ENCODE measurements at places on chromosomes 11 and 22.

- DNase-seq: no peak
Measured at GRCh38 chr11:119873761-119874421, 144.9 kb upstream of the NECTIN1 start.

DNA sequence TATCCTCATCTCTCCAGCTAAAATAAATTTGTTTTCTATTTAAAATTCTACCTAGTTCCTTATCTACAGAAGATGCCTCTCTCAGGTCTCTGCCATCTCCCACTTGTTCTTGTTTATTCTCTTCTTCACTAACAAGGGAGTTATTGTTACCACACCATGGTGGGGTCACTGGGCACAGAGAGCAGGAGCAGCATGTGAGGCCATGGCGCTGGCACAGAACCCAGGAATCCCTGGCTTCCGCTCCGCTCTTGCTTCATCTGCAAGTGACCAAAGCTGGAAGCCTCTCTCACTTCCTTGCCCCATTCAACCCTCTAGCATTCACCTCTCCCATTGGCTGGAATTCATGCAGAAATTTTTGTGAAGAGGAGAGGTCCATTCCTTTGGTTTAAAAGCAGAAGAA is 190.7 kb upstream of the NCAM1 start:
- no peak for DNase-seq

DNA sequence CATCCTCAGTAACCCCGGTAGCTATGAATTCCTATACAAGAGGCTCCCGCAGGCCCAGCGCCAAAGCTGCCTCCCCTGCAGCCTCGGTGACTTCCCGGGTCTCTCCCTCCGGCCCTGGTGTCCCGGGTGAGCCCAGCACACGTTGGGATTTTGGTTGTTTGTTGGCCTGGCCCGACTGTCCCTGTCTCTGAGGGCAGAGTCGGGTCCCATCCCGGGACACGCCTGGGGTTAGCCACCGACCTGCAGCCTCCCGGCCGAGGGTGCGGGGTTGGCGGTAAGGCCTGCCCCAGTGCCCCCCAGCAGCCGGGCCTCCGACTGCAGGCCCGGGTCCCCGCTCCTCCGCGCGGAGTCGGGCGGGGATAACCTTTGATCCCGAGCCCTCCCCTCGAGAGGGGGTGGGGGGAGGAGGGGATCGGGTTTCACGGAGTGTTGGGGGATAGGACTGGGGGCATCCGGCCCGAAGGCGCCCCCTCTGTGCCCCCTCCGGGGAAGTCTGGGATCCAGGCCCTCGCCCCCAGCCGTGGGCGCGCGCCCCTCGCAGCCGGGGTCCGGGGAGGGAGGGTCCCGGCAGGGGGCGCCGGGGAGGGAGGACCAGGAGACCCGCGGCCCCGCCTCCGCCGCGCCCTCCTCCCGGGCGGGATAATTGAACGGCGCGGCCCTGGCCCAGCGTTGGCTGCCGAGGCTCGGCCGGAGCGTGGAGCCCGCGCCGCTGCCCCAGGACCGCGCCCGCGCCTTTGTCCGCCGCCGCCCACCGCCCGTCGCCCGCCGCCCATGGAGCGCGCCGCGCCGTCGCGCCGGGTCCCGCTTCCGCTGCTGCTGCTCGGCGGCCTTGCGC is at the start of gene FBLN1:
Gene FBLN1 (plus strand): TSS at position 669 of the 835 bp plus-strand sequence. CDS start 103 bp downstream, at position 772.
- no peak for DNase-seq

GRCh38 chr22:37019309-37020191 is at the start of the genes MPST and TST:
MPST (plus strand) TSS chr22:37019742; CDS start chr22:37019837, 95 bp downstream.
TST (minus strand) TSS chr22:37019447; CDS start chr22:37018732, 715 bp downstream.
- peak; percentile 71 for DNase-seq

DNA sequence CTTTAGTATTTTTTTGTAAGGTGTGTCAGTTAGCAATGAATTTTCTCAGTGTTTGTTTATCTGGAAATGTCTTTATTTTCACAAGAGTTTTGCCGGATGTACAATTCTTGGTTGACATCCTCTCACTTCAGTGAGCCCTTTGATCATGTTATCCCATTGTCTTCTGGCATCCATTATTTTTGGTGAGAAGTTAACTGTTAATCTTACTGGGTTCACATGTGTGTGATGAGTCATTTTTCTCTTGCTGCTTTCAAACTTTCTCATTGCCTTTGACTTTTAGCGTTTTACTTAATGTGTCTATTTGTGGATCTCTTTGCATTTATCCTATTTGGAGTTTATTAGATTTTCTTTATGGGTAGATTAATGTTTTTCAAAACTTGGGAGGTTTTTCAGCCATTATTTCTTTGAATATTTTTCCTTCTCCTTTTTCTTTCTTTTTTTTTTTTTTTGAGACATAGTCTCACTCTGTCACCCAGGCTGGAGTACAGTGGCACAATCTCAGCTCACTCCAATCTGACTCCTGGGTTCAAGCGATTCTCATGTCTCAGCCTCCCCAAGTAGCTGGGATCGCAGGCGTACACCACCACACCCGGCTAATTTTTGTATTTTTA is 100.5 kb upstream of the RRM1 start:
- DNase-seq: no peak

- DNase-seq: no peak
Measured at GRCh38 chr22:25092119-25092518, 107.5 kb upstream of the CRYBB3 start.

DNA sequence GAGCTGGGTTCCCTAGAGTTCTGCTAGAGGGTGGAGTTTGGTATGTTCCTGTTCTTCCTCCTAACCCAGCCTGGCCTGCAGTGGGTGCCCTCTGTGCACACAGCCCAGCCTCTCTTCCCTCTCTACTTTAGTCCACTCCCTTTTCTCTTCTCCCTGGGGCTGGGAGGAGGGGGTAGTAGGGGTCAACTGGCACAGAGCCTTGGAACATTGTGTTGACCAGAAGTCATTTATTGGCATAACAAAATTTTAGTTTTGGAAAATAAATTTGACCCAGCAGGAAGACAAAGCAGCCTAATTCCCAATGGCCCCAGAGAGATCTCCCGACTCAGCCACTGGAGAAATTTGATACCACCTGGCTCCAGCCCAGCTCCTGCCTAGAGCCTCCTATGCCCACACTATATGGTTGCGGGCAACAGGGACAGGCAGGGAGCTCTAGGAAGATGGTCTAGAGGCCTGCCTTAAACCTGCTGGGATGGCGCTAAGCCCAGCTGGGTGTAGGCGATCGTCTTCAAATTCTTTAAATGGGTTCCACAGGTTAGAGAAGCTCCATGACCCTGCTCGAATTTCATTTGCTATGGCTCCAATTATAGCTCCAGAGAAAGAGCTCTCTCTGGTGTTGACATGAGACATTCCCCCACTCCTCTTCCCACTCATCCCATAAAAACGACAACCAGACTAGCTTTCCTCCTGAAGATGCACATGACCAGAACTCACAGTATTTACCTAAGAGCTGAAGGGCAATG is 9.9 kb downstream of the PCSK7 start:
- no peak for DNase-seq

DNA sequence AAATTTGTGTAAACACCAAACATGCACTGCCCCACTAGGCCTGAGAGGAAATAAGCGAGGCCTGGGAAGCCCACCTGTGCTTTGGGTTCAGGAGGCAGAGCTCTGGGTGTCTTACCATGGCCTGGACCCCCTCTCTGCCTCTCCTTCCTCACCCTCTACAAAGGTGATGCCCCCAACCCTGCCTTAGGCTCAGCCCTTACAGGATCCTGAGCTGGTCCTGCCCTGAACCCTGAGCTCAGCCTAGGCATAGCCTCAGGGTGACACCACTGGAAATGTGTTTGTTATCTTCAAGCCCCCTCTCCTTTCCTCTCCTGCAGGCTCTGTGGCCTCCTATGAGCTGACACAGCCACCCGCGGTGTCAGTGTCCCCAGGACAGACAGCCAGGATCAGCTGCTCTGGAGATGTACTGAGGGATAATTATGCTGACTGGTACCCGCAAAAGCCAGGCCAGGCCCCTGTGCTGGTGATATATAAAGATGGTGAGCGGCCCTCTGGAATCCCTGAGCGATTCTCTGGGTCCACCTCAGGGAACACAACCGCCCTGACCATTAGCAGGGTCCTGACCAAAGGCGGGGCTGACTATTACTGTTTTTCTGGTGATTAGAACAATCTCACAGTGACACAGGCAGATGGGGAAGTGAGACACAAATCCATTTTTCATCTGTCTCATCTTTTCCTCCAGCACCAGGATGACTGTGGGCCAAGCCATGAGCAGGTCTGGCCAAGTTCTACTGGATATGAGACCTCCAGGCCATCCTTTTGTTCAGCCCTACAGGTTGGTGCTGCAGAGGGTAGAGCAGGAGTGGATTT is 117.8 kb downstream of the GGTLC2 start:
- no peak for DNase-seq

DNA sequence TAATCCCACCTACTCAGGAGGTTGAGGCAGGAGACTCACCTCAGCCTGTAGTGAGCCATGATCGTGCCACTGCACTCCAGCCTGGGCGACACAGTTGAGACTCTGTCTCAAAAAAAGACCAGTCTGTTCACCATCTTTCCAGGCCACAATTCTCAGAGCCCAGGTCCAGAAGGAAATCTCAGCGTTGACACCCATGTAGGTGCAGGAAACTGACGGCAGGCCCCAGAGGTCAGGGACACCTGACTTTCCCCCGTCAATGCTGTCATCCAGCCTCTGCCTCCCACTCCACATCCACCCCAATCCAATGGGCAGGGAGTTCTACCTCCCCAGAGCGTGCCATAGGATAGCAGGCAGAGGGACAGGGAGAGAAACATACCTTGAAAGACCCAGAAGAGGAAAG is 5.9 kb upstream of the GRK2 start:
- no peak for DNase-seq

GRCh38 chr11:32426192-32426591 is 9.1 kb downstream of the WT1 start:
- no peak for DNase-seq

- no peak for DNase-seq
Measured at GRCh38 chr11:61697764-61698163, 17.6 kb downstream of the DAGLA start.

DNA sequence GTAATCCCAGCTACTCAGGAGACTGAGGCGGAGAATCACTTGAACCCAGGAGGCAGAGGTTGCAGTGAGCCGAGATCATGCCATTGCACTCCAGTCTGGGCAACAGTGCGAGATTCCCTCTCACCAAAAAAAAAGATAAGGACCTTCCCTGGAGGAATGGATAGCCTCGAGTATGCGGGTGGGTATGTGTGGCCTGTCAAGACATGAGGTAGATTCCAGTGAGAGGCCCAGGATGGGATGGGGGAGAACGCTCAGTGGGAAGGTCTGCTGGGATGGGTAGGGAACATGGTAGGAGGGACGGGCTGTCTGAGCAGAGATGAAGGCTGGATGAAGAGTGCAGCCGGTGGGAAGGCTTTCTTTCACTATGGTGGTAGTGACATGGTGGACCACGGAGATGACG is 39.0 kb upstream of the YWHAH start:
- DNase-seq: no peak

- no peak for DNase-seq
Measured at GRCh38 chr11:3095712-3096361, 38.6 kb upstream of the CARS1 start.

DNA sequence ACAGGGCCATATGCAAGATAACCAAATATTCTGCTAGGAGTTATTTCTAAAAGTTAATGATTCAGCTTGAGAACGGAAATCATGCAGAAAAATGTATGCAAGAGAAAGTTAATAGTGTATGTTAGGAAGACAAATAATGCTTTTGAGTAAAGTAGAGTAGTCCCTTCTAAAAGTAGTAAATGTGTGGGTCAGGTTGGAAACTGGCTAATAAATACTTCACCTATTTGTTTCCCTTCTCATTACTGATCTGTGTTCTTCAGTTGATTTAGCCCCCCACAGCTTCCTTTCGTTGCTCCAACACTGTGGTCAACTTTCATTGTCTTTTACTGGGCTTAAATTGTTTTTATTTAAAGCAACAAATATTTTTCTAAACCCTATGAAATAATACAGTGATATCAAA is 444.2 kb downstream of the CNTN5 start:
- DNase-seq: no peak

DNA sequence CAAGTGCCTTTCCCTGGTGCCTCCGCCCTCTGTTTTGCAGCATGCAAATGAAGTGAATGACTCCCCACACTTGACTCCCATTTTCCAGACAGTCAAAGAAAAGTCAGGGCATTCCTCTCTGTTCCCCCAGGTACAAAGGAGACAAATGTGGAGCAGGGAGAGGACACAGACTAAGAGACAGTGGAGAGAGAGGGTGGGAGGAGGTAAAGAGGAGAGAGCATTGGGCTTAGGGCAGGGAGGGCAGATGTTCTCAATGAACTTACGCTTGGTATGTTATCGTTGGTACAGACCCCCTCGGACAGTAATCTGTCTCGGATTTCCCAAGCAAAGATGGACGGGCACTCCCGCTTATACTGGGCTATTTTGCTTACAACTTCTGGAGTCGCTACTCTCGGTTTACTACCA is 9.8 kb downstream of the PAX6 start:
- no peak for DNase-seq

DNA sequence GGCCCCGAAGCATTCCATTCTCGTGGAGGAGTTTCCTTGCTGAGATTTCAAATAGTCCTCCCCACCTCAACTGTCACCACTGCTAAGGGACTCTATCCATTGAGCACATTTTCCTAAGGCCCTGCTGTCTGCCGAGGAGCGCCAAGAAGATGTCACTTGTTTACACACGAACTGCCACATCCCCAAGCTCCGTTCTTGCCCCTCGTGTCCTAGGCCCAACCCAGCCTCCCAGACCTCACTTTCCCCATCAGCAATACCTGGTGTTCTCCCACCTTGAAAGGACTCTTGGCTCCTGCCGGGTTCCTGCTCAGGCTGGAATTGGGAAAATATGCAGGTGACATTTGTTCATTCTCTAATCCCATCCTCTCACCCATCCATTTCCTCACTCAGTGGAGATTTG is 4.0 kb upstream of the MYO7A start:
- no peak for DNase-seq

DNA sequence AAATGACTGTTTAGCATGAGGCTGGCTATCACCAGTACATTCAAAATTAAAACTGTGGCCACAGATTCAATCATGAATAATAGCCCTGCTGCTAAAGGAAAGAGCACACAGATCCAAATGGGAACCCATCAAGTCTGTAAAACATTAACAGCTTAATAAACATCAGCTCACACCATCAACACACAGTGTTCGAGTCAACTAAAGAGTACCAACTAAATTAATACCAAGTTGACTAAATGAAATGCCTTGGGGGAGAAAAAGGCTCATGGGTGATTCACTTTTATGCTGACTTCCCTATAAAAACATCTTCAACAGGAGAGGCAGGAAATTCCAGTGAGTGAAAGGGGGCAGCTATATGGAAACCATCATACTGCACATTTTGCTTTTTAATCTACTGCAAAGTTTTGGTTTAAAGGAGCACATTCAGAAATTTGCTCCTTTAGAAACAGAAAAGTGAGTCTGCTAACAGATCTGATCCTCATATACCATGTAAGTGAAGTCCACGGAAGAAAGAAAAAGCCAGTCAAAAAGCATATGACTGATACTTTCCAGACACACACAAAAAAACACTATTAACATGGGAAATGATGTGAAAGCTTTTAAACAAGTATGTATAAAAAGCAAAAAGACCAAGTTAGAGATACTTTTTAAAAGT is 16.3 kb downstream of the LGR4 start:
- DNase-seq: no peak

DNA sequence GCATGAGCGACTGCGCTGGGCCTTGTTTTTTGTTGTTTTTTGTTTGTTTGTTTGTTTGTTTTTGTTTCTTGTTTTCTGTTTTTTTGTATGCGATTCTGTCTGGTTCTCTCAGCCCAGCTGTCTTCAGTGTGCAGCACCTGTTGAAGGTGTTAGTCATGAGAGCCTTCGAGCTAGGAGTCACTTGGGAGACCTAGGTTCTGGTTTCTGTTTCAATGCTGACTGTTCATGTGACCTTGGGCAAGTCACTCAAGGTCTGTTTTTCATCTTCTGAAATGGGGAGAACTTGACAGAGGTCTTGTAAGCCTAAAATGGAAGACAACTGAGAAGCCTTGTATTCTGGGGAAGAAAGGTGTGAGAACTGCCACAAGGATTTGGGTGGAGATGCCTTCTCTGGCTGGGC is 1.8 kb downstream of the DCPS start:
- DNase-seq: peak; percentile 39

Measured in GM18507 (cell line).